Activated CD4-positive, alpha-beta T cell treated with anti-CD3 and anti-CD28 coated beads, Interleukin-2, amount 10 ng/mL, durations not matched to agents 7 days and 5 days (primary cell): ENCODE measurements at places on chromosomes 12 and 14.

DNA sequence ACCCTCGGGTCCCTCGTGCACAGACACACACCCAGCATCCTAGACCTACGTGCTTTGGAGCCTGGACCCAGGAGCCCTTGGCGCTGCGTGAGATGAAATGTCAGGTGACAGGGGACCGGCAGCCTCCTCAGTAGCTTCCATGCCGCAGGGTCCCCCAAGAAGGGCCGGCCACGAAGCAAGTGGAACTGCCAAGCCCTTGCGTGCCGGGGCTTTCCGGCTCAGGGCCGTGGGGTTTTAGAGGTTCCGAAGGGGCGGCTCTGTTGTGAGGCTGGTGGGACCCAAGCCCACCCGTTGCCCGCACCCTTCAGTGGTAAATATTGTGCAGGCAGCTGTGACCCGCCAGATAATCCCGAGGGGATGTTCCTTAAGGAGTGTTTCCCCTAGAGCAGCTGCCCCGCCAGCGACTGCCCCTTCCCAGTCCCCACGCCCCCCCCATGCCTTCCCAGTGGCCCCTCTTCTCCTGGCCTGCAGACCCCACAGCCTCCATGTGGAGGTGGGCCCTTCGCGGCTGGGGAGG, 133.7 kb downstream of the ADGRD1 start:
- no peak for DNase-seq

- no peak for DNase-seq
Measured at GRCh38 chr12:14567351-14568162, at the start of gene PLBD1. Gene PLBD1, minus strand, starts transcription at chr12:14567883. Its CDS starts 187 bp downstream, at chr12:14567696.

DNA sequence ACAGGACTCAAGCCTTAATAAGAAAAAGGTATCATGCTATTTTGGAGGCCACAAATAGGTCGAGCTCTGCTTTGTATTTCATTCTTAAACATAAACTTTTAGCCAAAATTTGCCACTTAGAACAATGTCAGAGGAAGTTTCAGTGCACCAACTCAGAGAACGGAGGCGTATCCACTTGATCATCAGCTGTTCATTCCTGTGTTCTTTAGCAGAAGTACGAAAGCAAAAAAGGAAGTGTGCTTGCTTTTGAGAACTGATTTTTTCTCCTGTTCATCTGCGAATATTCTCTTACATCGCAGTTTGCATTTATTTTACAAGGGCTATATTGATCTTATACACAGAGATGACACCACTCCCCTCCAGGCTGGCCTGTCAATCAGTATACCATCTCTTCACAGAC, 188.6 kb upstream of the SOX5 start:
- no peak for DNase-seq

- DNase-seq: no peak
Measured at GRCh38 chr14:33812181-33812580, 138.7 kb downstream of the EGLN3 start.

GRCh38 chr12:13100882-13101769, 2.3 kb downstream of the GSG1 start:
- peak; percentile 93 for DNase-seq

- DNase-seq: no peak
Measured at GRCh38 chr12:116537101-116537904, 21.9 kb upstream of the MAP1LC3B2 start.

GRCh38 chr14:52898496-52898895, 52.4 kb downstream of the FERMT2 start:
- no peak for DNase-seq

- peak; percentile 75 for DNase-seq
Measured at GRCh38 chr14:54565785-54566409, 1.0 kb upstream of the SAMD4A start.

- DNase-seq: no peak
Measured at GRCh38 chr12:46471404-46471803, 98.8 kb upstream of the SLC38A2 start.

GRCh38 chr12:102463659-102464249, 16.6 kb downstream of the IGF1 start:
- DNase-seq: no peak

- DNase-seq: no peak
Measured at GRCh38 chr14:65849091-65849490, 436.6 kb downstream of the FUT8 start.

GRCh38 chr12:48390026-48390425, 39.3 kb upstream of the ZNF641 start:
- DNase-seq: no peak

- DNase-seq: no peak
Measured at GRCh38 chr14:100611811-100612480, 24.7 kb upstream of the BEGAIN start.

DNA sequence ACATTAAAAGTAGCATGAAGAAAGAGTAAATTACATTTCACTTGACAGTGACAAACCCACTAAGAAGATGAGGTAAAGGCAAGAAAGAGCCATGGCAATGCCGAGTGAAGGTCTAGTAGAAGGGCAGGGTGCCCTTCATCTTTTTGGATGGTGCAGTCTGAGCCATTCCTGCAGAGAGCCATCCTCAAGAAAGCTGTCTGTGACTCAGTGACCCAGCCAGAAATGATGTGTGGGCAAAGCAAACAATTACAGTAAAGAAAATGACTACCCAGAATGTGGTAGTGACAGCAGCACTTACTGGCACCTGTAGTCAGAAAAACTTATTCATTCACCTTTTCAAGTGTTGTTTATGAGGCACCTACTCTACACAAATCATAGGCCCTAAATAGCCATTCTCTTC, 281.7 kb downstream of the DUSP6 start:
- DNase-seq: no peak

GRCh38 chr12:80154261-80154660, 54.9 kb downstream of the OTOGL start:
- no peak for DNase-seq

GRCh38 chr14:59849411-59850130, 21.0 kb downstream of the RTN1 start:
- no peak for DNase-seq
